ENCODE measurements at places on chromosomes 1 and 21.

- no peak for DNase-seq
These were observed 126.7 kb downstream of the PGBD5 start for GRCh38 chr1:230299191-230300006.

DNA sequence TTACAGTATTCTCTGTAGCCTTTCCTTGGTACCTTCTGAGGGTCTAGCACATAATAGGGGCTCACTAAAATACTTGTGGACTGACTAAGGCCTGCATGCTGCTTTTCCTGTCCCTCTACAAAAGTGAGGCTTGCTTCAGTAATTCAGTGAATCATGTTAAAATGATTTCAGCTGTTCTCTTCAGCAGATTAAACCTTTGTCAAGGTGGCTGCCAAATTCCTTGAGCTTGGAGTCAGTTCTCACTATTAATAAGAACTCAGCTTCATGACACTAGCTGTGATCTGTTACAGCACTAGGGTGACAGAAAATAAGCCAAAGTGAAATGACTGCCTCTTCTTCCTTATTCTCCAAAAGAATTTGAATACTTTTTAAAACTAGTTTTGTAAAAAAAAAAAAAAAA lies 128.8 kb downstream of the KCNN3 start:
- no peak for DNase-seq

- DNase-seq: no peak
These were observed 159.0 kb downstream of the CASZ1 start for GRCh38 chr1:10637400-10637799.

GRCh38 chr1:119372503-119373086 lies 4.0 kb downstream of the HAO2 start:
- DNase-seq: peak; percentile 55

DNA sequence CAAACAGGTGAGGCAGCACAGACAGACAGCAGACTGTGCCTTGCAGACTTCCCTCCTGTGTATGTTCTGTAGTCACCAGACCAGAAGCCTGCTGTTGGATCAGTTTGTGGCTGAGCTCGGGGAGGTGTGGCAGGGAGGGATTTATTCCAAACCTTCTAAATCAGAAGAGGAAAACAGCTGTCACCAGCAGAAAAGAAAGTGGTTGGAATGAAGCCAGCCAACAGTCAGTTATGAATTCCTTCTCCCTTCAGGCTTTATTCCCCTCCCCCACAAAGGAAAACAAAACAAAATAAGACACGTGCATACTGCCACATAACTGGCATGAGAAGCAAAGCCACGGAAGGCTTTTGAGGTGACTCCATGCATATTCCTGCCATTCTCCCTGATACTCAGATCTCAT lies 19.0 kb upstream of the PIGV start:
- no peak for DNase-seq

GRCh38 chr1:86865973-86866637 lies 47.8 kb downstream of the SELENOF start:
- no peak for DNase-seq

DNA sequence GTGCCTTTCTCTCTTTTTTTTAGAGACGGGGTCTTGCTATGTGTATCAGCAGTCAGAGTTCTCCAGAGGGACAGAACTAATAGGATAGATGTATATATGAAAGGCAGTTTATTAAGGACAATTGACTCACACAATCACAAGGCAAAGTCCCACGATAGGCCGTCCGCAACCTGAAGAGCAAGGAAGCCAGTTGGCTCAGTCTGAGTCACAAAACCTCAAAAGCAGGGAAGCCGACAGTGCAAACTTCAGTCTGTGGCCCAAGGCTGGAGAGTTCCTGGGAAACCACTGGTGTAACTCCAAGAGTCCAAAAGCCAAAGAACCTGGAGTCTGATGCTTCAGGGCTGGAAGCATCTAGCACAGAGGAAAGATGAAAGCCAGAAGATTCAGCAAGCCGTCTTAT lies 16.3 kb upstream of the H3-3A start:
- DNase-seq: no peak
